ENCODE measurements at places on chromosomes 12 and 14.

GRCh38 chr12:111598637-111599452, at the start of gene ATXN2:
ATXN2 (minus strand) TSS chr12:111599315; CDS start chr12:111599034, 281 bp downstream.
- peak; percentile 65 for DNase-seq

DNA sequence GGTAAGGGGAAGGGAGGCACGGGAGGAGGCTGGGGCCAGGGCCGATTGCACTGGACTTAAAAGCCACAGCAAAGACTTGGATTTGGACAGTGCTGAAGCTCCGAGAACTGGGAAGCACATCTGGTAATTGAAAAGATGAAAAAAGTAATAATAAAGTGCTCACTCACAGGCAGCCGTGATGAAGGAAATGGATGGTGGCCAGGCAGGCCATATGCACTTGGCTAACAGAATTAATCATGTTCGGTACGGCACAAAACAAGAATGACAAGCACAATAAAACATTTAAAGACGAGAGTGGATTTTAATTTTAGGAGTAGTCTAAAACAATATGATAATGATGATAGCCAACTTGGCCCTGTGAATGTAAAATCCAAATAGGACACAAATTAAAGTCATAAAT, 154.3 kb downstream of the VRK1 start:
- DNase-seq: no peak

- no peak for DNase-seq
These were observed 33.6 kb downstream of the UBR7 start for GRCh38 chr14:93240678-93241000.

DNA sequence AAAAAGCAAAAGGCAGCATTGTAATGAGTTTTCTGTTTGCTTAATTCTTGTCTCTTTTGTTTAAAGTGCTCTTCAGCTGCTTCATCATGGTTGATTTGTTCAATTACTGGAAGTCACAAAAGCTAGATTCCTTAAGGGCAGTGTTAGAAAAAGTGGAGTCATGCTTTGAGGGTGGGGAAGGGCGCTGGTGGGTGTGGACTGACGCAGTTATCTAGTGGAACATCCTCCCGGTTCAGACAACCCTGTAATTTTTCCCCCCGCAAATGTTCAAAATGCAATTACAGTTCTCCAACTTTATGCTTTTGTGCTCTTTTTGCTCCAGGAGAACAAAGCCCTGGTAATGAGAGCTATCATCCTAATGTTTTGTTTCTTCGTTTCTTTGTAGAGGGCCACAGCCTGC, 2.1 kb downstream of the AKAP6 start:
- DNase-seq: no peak

GRCh38 chr12:104701756-104702155, 245.0 kb downstream of the CHST11 start:
- DNase-seq: peak; percentile 31

DNA sequence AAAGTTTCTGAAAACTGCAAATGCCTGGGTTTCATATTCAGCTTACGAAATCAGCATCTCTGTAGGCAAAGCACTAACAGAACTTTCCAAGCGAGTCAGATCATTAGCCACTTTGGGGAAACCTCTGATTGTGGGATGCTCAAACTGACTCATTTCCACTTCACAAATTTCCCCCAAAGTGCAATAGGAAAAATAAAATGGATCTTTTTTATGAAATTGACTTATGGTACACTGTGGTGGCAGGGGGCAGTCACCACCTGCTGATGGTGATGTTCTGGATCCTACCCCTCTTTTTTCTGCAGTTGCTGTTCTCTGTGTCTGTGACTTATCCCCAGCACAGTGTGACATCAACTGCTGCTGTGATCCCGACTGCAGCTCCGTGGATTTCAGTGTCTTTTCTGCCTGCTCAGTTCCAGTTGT, 5.6 kb downstream of the TCTN1 start:
- DNase-seq: no peak
